ENCODE measurements at places on chromosomes 7 and 10. TPM values are rescaled to one million over a fixed set of nuclear protein-coding genes. Genes with fewer than 3 reads are reported as not detected.

Gene IDI2
- not detected for polyA plus RNA-seq

GRCh38 chr10:28744069-28744768, 66.9 kb downstream of the BAMBI start:
- no peak for DNase-seq

DNA sequence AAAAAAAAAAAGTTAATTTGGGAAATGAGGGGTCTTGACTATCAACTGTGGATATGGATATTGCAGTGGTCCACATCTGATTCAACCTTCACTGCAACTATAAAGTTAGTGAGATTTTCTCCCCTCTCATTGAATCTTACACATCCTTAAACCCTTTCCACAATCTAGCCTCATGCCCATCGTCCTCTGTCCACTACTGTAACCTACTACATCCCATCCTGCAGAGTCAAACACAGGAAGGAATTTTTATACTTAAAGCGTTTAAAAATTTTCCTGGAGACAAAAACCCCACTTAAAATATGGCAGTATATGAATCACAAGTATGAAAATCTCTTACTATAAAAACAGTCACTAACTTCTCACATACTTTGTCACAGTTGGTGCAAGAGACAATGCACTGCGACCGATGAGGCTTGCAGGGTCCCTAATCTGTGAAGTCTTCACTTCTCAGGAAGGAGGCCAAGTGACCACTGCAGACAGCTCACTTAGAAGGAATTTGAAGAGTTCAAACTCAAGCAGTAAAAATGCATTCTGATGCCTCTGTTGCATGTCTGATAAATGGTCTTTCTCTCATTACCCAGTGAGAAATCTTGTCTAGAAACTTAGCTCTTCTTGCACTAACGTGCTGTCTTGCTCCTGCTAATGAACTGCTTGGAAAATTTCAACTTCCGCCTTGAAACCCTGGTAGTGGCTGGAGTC, 50.3 kb upstream of the ST8SIA6 start:
- DNase-seq = peak; percentile 41

- no peak for DNase-seq
These were observed 32.5 kb downstream of the BNIP3 start for GRCh38 chr10:131949041-131949862.

DNA sequence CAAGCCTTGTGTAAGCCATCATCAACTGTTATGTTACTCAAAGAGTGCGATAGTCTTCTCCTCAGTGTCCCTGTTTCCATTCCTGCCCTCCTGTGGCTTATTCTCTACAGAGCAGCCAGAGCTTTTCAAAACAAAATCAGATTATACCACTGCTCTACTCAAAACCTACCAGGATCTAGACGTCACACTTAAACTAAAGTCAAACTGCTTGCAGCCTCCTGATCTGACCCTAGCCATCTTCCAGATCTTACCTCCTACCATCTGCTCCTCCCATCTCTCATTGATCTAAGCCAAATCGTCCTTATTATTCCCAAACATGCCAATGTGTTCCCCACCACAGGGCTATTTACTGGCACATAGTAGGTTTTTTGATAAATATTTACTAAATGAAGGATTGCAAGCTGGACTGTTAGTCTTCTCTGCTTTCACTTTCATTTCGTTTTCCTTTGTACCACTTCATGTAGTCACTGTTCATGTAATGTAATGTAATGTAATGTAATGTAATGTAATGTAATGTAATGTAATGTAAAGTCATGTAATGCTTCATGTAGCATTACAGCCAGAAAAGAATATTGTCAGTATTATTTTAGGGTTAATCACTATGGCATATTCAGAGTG, 116.1 kb downstream of the GPR37 start:
- peak; percentile 41 for DNase-seq

Gene CPN1
- polyA plus RNA-seq = not detected

DNA sequence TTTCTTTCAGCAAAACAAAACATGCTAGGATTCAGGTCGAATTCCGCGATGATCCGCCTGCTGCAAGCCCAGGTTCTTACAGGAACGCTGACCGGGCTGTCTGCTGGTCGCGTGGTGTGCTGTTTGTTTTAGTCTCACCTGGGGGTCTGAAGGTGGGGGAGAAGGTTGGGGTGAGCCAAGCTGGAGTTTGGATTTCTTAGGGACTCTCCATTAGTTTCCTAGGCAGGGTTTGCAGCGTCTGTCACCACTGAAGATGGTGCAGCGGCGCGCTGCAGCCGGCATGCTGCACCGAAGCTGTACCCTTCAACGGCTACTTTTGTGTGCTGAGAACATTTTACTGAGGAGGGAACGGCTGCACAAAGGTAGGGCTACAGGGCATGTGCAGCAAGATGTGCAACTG, 48.7 kb downstream of the GCC1 start:
- DNase-seq = no peak

GRCh38 chr10:109203646-109204353, 719.5 kb downstream of the XPNPEP1 start:
- DNase-seq = peak; percentile 53

DNA sequence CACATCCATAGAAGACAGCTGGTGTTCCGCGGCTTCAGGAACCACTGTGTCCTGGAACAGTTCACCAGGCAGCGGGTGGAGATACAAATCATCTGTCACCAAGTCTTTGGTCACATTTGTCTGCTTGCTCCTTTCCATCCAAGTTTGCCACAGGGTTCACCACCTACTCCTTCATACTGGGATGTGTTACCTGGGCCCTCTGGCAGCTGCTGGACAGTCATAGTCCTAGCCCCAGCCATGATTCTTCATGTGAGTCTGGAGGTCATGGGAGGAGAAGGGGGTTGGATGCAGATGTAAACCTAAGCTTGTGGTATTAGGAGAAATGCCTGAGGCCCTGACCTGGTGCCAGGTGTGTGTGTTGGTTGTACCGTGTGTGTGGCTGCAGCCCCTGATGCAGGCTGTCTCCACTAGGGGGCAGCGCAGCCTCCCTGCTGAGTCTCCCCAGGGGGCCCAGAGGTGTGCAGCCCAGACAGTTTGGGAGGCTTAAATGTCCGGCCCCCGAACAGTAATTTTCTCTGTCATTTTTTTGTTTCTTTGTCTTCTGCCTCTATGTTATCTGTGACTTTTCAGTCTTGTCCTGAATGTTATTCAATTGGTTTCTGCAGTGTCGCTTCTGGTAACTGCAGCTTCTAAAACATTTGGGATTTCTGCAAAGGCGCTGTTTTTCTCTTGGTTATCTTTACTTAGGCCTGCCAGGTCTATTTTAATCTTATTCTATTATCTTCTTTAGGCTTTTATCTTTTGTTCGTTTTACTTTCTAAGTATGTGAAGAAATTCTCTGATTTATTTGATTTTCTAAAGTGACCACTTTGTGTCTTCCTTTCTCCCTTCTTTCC, 14.8 kb downstream of the NPS start:
- no peak for DNase-seq

DNA sequence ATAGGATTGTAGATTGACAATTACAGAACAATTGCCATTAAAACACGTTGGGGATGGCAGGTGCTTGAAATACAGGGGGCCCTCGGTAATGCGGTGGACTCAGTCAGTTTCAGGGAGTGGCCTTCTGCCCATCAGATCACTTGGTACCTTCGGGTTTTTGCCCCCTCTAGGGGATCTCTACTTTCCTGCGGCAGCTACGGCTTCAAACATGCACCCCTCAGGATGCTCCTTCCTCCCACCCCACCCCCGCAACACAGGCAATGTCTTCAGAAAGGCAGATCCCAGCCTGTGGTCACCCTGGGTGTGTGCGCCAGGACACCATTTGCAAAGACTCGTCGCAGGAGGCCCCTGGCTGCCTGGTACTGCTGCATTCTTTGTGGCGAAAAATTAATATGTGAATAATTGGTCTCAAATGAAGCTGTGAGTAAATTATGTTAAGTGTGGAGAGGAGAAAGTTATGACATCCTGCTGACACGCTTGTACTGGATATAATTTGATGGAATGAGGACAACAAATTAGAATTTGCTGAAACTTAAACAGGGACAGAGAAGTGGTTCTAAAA, 431.0 kb upstream of the MKI67 start:
- DNase-seq = no peak

GRCh38 chr10:114486938-114487814, 82.9 kb upstream of the AFAP1L2 start:
- DNase-seq = peak; percentile 60

DNA sequence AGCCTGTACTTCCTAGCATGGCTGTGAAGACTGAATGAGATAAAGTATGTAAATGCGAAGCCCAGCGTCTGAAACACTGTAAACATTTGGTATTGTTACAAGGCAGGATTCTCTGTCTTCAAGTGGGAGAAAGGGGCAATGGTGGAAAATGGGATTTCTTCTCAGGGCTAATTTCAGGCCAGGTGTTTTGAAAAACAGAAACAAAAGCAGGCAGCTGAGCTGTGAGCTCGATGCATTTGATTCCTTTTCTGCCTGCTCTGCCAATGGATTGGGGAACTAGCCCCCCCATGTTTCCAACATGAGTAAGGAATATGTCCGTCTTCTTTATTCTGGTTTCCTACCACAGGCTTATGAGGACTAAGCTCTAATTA, 732.1 kb upstream of the AUTS2 start:
- DNase-seq = no peak

DNA sequence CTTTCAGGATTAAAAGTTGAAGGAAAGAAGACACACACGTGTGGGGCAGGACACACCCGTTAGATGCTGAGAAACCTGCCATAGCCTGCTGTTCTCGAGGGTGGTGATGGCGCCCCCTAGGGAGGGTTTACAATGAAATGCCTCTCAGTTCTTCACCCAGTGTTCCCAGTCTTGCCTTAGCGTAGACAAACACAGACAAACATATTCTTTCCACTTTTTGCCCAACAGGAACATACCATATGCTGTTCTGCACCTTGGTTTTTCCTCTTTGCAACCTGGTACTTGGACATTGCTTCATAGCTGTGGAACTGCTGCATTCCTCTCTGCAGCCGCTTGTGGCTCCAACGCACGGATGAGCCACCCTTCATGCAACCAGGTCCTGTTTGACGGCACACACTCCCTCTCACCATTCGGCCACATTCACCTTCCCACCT, 23.3 kb upstream of the HSPA12A start:
- peak; percentile 22 for DNase-seq

GRCh38 chr10:69317175-69317604, 38.9 kb downstream of the HK1 start:
- DNase-seq = no peak

- DNase-seq = no peak
These were observed 19.9 kb downstream of the WDR86 start for GRCh38 chr7:151389768-151390597.

GRCh38 chr10:88333248-88333630, 249.9 kb downstream of the RNLS start:
- no peak for DNase-seq

DNA sequence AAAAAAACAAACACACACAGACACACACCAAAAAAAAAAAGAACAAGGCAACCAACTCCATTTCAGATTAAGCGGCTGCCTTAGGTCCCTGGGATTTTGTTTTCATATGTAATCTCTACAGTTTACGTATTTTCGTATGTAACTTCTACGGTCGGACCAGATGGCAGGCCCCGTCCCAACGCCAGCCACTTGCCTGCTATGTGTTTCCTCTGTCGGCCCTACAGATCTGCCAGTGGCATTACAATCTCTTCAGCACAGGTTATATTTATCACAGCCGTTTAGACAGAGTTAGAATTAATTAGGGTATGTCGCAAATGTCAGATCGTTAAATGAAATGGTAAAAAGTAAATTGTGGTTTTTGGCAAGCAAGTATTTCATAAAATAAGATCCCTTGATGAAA, 99.3 kb downstream of the DNAJB6 start:
- DNase-seq = no peak

DNA sequence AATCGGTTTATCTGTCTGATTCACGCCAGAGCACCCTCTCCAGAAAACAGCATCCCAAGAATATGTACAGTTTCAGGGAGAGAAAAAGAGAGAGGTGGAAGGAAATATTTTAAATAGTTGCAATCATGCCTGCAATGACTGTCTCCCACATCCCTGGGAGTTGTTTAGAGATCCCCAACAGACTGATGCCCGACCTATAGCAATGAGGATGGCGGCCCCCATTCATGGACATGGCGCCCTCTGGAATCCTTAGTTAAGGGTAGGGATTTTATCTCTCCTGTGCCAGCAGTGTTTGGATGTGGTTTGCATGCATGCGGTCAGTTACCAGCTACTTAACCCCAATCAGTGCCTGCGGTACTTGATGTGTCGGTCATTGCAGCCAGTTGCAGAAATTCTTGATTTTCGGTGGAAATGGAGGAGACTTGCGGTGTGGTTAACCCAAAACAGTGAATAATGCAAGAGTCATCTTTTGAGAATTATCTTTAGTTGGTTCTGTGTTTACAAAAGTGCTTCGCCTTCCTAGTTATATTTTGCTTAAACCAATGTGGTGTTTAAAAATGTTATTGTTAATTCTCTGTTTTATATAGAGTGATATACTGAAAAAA, 186.0 kb upstream of the TCF7L2 start:
- DNase-seq = peak; percentile 68

DNA sequence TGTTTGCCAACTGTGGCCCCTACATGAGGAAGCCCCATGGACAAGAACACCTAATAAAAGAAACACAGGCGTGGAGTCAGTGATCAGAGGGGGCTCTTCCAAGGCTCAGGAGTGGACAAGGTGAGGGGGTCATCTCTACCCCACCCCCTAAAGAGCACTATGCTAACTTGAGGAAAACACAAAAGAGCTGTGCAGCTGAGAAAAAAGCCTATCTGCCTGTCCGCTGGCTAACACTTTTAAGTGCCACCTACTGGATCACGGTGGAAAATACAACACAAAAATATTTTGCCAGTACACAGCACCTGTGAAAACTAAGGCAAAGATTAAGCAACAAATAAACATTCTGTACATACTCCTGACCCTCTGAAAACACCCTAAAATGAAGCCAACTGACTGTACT, 53.1 kb upstream of the COBL start:
- DNase-seq = peak; percentile 5

Gene GPR15LG
- polyA plus RNA-seq = not detected

DNA sequence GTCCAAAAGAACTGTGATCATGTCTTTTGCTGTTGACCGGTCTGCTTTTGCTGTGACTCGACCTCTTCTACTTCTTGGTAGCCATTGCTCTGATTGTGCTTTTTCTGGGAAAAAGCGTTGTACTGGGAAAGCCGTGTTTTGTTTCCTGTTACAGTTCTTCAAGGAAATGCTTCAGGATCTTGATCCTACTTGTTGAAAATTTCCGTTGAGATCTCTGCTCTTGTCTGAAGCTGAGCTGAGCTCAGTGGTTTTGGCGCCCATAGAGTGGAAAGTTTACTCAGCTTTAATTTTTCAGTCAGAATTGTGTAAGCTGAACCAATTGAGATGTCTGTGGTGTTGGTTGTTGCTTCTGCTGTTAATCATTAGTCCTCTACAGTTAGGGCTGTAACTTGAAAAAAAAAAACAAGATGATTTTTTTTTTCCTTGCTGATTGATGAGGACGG, 302.2 kb downstream of the CCDC3 start:
- DNase-seq = no peak

Gene EEPD1
- polyA plus RNA-seq = 3.9 TPM

DNA sequence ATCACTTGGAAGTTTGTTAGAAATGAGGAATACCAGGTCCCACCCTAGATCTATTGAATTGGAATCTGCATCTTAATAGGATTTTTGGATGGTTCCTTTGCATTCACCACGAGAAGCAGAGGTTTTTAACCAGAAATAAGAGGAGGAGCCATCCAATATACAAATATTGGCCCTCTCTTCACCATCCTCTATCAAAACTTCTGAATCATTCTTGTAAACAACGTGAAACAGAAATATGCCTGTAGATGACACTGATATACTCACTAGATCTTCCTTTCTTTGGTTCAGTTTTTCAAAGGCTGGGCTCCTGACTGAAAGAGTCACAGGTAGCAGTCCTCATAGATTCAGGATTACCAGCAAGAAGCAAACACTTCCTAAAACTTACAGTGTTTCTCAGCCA, 39.5 kb downstream of the ZNF365 start:
- no peak for DNase-seq

All from fibroblast of lung (primary cell).